ENCODE measurements at places on chromosomes 3 and 15. TPM values are rescaled to one million over a fixed set of nuclear protein-coding genes. Genes with fewer than 3 reads are reported as not detected.

GRCh38 chr15:63340353-63340752 lies 41.3 kb downstream of the CA12 start:
- DNase-seq, result no peak

DNA sequence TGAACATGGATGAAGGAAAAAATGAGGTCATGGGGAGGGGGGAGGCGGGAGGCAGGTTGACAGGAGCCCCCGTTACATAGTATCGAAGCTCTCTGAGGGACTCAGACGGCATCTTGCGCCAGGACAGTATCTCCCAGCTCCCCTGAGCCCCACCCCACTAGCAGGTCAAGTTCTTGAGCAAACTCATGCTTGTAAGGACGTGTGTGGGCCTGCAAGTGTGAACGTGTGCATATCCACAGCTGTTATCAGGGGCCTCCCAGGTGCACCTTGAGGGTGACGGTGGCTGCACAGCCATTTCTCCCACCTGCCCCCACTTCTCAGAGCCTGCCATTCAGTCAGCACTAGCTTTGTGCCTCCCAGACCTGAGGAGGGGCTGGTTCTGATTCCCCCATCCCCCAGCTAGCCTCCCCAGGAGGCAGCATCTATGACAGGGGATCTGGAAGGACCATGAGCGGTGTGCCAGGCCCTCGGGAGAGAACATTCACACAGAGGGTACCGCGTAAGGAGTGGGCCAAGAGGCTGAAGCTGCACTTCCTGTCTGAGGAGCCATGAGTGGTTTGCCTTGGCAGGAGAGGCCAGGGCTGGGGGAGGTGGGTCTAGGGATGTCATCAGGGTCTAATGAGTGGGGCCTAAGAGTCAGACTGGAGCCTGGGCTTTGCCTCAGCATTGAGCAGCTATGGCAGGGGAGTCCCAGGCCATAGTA lies 2.9 kb downstream of the SEMA3F start:
- no peak for DNase-seq

DNA sequence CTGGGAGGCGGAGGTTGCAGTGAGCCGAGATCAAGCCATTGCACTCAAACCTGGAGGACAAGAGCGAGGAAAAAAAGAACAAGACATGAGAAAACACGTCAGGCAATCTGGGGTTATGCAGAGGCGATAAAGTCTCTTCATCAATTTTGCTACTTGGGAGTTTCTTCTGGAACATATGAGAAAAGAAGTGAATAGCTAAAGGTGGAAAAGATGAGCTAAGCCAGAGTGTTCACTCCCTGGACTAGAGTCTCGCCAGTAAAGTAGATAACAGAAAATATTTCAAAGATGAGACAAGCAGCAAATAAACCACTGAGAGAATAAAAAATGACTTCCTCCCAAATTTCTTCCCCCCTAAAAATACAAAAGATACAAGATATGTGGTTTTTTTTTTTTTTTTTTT lies 188.4 kb upstream of the HES1 start:
- no peak for DNase-seq

DNA sequence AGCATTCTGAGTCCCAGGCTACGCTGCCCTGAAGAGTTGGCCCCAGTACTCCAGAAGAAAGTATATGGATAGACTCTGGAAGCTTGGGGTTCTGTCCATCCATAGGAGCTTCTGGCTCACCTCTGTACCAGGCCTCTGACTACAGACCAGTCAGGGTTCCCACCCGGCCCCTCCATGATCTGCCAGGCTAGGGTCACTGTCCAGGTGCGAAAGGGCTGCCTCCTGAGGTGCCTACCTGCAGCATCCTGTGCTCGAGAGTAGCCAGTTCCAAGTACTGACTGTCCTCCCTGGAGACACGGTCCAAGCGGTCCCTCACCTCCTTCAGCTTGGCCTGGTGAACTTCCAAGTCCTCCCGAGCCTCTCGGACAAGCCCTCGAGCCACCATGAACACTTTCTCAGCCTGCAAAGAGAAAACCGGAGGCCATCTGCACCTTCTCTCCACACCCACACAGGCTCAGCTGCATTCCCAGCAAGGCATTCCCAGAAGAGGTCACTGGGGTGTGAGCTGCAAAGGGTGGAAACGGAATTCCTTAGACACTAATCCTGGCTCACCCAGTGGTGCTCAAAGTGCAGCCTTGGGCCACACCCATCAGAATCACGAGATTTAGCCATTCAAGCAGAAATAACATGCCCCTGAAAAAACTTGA lies 3.7 kb upstream of the PLXNB1 start:
- no peak for DNase-seq

- no peak for DNase-seq
Measured at GRCh38 chr3:93906245-93906644, 67.5 kb downstream of the PROS1 start.

- DNase-seq, result no peak
Measured at GRCh38 chr3:54969652-54970051, 41.8 kb upstream of the LRTM1 start.

GRCh38 chr3:9311228-9311627 lies 51.6 kb upstream of the THUMPD3 start:
- DNase-seq, result no peak

- no peak for DNase-seq
Measured at GRCh38 chr3:64650715-64651114, 37.1 kb downstream of the ADAMTS9 start.

- no peak for DNase-seq
Measured at GRCh38 chr3:149638228-149639092, 19.4 kb downstream of the WWTR1 start.

GRCh38 chr15:27241943-27242342 lies 271.0 kb downstream of the GABRG3 start:
- no peak for DNase-seq

The DAZL gene
- total RNA-seq, result not detected

The LRRN1 gene
- total RNA-seq, result 0.67 TPM

The CSPG5 gene
- 0.19 TPM for total RNA-seq

The SOX14 gene
- total RNA-seq, result not detected
